ENCODE measurements at places on chromosomes 11 and 22.

- no peak for DNase-seq
Measured at GRCh38 chr11:129195682-129196081, 3.6 kb upstream of the ARHGAP32 start.

DNA sequence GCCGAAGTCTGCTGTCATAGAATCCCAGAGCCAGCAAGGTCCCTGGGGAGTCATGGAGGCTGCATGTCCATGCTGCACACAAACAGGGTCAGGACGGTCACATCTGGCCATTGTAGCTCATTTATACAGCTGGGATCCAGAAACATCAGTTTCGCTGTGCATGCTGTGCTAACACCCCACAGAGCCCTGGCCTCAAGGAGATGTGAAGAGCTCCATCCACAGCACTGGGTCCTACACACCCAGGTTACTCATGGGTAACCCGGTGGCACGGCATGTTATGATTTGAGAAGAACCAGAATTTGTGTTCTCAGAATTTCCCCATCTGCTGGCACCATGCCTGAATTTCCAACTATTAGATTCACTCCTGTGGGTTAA lies 146.3 kb upstream of the ARHGAP20 start:
- DNase-seq = no peak

DNA sequence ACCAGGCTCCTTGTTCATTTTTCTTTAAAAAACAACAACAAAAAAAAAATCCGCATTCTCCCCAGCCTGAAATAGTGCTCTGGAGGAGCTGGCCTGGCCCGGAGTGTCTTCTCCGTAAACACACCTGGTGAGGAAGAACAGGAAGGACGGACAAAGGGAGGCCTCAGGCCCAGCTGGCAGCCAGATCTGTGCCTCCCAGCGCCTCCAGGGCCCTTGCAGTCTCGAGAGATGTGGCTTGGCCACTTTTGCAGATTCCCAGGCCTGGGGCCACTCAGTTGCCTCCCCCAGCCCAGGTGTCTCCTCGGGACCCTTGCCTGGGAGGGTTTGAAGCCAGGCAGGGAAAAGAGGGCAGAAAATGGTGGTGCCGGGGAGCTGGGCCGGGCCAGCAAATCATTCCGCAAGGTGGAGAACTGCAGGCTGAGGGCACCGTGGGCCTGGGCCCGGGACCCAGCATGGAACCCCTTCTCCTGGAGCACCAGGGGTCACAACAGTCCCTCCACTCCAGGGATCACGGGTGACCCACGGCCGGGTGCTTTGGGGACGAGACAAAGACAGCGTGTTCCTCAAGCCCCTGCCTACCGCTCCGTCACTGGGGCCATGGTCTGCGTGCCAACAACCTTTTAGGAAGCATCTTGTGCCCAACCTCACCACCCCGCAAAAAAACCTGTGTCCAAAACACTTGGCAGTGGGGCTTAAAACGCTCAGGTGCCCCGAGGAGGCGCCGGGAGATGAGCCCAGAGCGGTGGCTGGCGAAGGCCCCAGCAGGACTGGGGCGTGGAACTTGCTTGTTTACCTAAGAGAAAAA lies 67.1 kb upstream of the WNT7B start:
- DNase-seq = peak; percentile 71

DNA sequence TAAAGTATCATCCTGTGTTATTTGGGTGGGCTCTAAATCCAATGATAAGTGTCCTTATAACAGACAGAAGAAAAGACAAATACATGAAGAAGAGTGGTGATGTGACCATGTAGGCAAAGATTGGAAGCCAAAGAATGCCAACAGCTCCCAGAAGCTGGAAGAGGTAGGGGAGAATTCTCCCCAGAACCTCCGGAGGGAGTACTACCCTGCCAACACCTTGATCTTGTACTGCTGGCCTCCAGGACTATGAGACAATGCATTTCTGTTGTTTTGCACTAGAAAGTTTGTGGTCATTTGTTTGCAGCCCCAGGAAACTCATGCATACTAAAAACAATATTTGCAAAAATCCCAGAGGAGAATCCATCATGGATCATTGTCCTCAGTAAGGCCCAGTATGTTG lies 115.0 kb upstream of the ARHGAP20 start:
- no peak for DNase-seq

- DNase-seq = no peak
Measured at GRCh38 chr11:119445850-119446249, 22.9 kb upstream of the THY1 start.

DNA sequence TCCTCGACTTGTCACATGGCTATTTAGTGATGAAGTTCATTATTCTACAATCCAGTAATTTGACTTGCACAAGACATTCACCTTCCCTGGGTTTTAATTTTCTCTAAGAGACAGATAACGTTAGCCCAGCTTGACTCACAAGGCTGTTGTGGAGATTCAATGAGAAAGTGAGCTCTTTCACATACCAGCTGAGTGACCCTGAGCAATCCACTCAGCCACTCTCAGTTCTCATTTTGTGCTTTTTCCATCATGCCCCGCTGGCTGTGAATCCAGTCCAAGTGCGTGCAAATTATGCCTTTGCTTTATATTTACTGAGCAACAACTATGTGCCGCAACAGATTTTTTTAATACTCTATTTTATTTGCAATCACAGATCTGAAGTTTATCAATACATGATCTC lies 176.5 kb downstream of the LARGE1 start:
- no peak for DNase-seq

DNA sequence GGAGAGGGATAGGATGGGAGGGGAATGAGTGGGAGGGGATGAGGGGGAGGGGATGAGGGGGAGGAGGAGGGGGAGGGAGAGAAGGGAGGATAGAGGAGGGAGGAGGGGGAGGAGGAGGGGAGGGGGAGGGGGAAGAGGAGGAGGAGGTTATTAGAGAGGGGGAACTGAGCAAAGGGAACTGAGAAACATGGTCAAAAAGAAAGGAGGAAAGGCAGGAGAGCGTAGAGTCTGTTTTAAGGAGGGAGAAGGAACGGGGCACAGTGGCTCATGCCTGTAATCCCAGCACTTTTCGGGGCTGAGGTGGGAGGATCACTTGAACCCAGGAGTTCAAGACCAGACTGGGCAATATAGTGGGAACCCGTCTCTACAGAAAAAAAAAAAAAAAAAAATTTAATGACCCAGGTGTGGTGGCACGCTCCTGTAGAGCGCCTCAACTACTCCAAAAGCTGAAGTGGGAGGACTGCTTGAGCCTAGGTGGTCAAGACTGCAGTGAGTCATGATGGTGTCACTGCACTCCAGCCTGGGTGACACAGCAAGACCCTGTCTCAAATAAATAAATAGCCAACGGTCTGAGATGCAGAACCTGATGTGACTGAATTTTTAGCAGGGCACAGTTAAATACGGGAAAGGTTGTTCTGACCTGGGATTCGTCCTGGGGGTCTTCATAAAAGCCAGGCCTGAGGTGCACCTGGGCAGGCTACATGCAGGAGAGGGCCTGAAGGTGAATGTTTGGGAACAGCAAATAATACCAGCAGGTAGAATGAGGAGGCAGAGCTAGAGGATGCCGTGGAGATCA lies 4.0 kb downstream of the B3GNT6 start:
- DNase-seq = no peak

DNA sequence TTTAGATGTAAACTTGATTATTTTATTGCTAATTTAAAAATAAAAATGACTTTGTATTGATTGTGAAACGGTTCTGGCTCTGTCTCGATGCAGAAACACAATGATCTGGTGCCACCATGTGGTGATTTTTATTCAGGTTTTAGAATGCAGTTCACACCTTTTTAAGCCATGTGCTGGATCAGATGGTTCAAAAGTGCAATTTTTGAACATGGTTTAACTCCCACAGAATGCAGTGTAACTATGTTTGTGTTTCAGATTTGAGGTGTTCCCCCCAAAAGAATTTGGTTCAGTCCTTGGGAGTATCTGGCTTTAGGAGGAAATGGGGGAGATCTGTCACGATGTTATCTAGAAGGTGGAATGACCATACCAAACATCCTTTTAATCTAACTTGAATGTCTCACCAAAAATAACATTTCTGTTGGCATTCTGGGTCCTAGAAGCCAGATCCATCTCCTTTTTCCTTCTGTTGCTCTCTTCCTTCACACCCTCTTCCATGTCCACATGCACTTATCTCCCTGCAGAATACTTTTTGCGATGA lies 7.9 kb downstream of the MRPL16 start:
- no peak for DNase-seq

- no peak for DNase-seq
Measured at GRCh38 chr11:21564833-21565682, 627.8 kb upstream of the ANO5 start.

- DNase-seq = no peak
Measured at GRCh38 chr22:43825651-43826050, 13.5 kb upstream of the EFCAB6 start.

DNA sequence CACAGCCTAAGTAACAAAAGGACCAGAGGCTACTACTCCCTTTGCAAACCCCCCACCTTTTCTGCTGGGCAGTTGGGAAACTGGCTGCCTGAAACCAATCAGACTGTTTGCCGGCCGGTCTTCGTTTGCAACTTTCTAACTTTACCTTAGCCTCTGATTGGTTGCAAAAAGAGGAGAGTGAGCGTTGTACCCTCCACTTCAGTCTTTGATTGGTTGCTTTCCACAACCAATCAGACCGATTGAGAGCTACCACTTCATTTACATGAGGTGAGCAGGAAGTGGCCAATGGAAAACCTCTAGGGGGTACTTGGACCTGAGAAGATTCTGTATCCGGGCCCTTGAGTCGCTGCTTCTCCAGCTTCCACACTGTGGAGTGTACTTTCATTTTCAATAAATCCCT lies 18.8 kb upstream of the CLNS1A start:
- no peak for DNase-seq

GRCh38 chr22:50170453-50171318 lies at the start of gene PANX2:
PANX2 (plus strand) TSS chr22:50170731; CDS start chr22:50170731, 0 bp downstream.
- no peak for DNase-seq

- DNase-seq = no peak
Measured at GRCh38 chr11:1198561-1199240, 24.2 kb upstream of the MUC5B start.

- DNase-seq = no peak
Measured at GRCh38 chr11:119785131-119785530, 56.1 kb upstream of the NECTIN1 start.

DNA sequence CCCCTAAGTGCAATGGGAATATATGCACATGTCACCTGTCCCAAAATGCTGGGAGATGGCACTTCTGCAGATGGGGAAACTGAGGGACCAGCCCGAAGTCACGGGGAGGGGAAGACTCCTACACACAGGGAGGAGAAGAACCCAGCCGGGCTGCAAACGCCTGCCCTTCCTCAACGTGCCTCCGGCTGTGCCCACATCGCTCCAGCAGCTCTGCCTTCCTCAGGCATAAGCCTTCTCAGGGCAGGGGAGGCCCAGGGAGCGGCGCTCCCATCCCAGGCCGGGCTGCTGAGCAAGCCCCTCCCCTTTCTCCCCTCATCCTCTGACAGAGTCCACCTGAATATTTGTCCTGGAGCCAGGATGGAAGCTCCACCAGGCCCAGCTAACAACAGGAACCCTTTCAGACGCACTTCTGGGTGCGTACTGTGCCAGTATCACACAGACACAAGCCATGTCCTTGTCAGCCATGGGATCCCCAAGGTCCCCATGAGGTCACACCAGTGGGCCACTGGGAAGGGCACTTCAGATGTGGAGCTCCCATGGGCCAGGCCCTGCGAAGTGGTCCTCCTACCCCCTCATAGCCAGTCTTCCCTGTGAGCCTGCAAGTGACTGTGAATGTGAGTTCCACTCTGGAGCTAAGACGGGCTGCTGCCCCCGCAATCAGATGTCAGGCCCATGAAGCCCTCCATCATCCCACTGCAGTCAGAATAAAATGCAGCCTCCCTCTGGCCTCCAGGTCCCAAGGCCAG lies 2.5 kb upstream of the CD81 start:
- DNase-seq = no peak

GRCh38 chr11:64784813-64785581 lies 6.7 kb upstream of the SF1 start:
- no peak for DNase-seq

- no peak for DNase-seq
Measured at GRCh38 chr11:114193730-114194679, 102.2 kb upstream of the NNMT start.

GRCh38 chr22:50455201-50455600 lies 19.6 kb downstream of the SBF1 start:
- no peak for DNase-seq

GRCh38 chr22:40251106-40251505 lies 73.4 kb downstream of the TNRC6B start:
- no peak for DNase-seq

GRCh38 chr11:10021563-10021962 lies 272.5 kb downstream of the SBF2 start:
- no peak for DNase-seq

GRCh38 chr11:74412733-74413359 lies 14.6 kb upstream of the PGM2L1 start:
- DNase-seq = no peak

GRCh38 chr11:130592056-130592455 lies 143.6 kb downstream of the ADAMTS15 start:
- DNase-seq = no peak

- DNase-seq = no peak
Measured at GRCh38 chr22:26517429-26517828, 5.2 kb upstream of the TFIP11 start.

- DNase-seq = no peak
Measured at GRCh38 chr11:80673566-80673965, 1232.7 kb upstream of the TENM4 start.

DNA sequence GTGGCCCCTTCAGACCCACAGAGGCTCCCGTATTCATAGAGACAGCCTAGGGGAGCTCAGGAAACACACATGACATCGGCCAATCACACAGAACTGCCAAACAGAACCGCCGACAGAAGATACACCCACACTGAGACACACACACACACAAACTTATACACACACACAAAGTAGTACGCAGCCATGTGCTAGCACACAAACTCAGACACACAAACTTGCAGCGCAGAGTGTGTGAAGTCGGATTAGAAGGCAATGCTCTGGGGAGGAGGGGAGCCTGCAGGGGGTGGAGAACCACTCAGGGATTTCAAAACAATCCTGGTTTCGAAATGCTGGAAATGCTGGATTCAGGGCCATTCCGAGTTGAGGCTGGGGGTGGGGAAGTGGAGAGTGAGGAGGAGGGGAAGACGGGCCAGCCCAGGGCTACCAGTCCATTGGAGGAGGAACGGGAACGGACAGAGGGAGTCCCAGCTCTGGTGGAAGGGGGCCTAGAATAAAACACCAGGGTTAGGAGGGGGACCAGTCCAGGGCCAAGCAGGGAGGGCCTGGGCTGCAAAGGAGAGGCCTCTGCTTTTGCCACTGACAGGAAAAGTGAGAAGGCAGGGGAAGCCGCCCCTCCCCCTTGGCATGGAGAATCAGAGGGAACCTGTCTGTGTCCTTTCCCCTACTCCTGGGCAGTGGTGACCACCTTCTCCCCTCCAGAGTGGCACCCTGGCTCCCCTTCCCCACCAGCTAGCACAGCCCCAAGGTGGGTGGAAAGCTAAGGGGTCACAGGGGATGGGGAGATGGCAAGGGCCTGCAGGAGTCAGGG lies 4.4 kb downstream of the BCL9L start:
- peak; percentile 59 for DNase-seq

Data from activated CD8-positive, alpha-beta memory T cell treated with anti-CD3 and anti-CD28 coated beads, Interleukin-2, amount 50 U/mL, for 48 hours (primary cell).